ENCODE measurements at places on chromosomes 2 and 18. TPM values are rescaled to one million over a fixed set of nuclear protein-coding genes. Genes with fewer than 3 reads are reported as not detected.
A peak's percentile ranks its signal among the peaks of the same experiment; 100 is the strongest.

DNA sequence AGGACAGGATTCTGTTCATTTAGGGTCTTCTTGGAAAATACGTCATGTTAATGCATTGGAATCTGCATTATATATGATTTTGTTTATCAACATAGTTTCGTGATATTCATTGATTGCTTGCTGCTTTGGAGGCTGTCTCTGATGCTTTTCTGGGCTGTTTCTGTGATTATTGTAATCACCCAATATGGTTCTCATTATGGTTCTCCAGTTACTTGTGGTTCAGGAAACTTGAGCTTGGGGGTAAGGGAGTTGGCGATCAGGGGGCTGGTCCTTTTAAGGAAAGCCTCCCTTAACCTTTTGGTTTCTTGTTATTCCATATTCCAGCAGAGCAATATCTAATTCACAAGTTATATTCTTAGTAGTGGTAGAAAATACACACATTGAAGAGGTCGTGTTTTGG is 17.4 kb upstream of the STON1 start:
- no peak for DNase-seq

DNA sequence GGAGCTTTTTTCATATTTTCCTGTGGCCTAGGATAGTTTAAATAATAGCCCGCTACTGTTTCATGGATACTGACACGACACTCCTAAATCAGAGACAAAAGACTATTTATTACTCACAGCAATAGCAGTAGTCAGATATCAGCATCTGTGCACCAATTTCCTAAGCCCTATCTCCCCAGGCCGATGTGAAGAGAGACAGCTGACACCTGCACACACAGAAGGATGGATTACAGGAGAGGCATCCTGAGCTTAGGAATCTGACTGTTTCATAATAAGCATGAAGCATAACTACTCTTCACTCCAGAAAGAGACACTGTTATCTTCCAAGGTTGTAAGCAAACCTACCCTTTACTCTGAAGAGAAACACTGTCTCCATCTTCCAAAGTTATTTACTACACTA is 105.4 kb downstream of the ATL2 start:
- no peak for DNase-seq

- DNase-seq: no peak
Observed at GRCh38 chr18:36419188-36419899, 121.8 kb downstream of the FHOD3 start.

- DNase-seq: no peak
Observed at GRCh38 chr2:241096979-241097378, 5.1 kb downstream of the MTERF4 start.

GRCh38 chr2:30860003-30860725 is 52.9 kb upstream of the CAPN13 start:
- no peak for DNase-seq

DNA sequence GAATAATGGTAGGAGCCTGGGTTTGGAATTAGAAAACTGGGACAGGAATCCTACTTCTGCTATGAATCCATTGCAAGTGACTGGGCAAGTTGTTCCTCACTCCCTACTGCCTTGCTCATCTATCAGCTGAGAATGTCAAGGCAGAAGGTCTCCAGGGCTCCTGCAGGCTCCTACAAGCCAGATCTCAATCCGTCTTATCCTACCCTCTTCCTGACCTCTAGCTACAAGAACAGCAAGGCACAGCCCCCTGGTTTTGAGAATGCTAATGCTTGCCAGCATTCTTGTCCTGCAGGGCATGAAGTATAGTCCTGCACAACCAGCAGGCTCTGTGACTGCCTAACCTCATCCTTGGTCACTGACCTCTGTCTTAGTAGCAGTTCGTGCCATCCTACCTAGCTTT is 141.9 kb upstream of the TNP1 start:
- DNase-seq: no peak

GRCh38 chr18:58843688-58844035 is 21.0 kb upstream of the ZNF532 start:
- DNase-seq: no peak

GRCh38 chr2:84057917-84058560 is 401.0 kb downstream of the SUCLG1 start:
- DNase-seq: no peak

Gene CRYGD
- not detected for total RNA-seq

Gene C1D
- total RNA-seq: 49.5 TPM

- DNase-seq: peak; percentile 44
Observed at GRCh38 chr2:135913727-135914365, 37.6 kb upstream of the MCM6 start.

Gene G6PC2
- total RNA-seq: not detected

DNA sequence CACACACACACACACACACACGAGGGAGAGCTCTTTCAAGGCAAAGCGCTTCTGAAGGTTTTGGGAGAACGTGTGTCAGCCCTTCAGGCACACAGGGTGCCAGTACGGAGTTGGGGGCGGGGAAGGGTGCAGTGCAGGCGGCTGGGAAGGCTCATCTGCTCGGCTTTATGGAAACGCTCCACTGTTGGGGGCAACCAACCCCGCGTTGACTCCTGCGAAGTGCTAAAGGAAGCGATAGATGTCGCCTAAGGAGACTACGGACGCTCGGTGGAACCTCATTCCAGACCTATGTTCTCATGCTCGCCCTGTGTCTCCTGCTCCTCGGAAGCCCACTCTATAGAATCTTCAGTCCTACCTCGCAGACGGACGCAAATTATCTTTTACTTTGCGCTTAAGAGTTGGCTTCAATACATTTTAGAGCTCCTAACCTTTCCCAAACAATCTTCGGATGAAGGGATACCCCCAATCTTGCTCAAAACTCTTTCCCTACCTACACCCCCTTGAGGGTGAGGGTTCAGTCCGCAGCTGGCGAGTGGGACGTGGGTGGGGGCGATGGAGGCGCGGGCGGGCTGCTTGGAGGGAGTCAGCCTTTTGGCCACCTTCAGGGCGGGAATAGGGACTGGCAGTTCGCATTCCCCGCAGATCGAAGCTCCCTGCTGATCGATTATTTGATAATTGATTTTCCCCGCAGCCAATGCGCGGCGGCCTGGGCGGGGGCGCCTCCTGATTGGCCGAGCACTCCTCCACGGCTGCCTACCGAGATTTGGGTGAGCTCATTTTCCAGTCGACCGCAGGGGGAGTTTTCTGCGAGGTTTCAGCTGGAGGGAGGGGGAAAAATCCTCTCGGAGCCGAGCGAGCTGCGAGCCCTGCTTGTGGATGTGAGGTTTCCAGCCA is 1.9 kb upstream of the MEIS1 start:
- DNase-seq: peak; percentile 84

Gene APLF
- total RNA-seq: 8.5 TPM

DNA sequence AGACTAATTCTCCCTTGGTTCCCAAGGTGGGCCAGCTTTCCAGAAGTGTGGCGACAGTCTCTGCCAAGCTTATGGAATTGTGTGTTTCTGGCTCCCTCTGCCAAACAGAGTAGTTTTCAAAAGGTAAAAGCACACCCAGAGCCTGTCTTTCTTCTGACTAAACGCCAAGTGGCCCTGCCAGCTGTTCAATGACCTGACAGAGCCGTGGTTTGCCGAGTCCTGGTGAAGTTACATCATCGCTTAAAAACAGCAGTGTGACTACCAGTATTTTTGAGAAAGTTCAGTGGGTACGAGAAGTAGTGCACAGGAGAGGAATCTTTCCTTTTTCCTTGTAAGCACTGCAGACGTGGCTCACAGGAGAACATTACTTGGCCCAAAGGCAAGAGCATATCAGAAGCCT is 1.9 kb downstream of the PER2 start:
- peak; percentile 92 for DNase-seq

- DNase-seq: no peak
Observed at GRCh38 chr2:6010163-6010562, 318.0 kb downstream of the SOX11 start.

- no peak for DNase-seq
Observed at GRCh38 chr2:99980176-99980575, 162.2 kb downstream of the AFF3 start.

GRCh38 chr2:18548621-18549020 is 11.8 kb downstream of the RDH14 start:
- no peak for DNase-seq
